Activated naive CD4-positive, alpha-beta T cell treated with anti-CD3 and anti-CD28 coated beads for 36 hours (primary cell): ENCODE measurements at places on chromosomes 16 and 17. TPM values are rescaled to one million over a fixed set of nuclear protein-coding genes. Genes with fewer than 3 reads are reported as not detected.

DNA sequence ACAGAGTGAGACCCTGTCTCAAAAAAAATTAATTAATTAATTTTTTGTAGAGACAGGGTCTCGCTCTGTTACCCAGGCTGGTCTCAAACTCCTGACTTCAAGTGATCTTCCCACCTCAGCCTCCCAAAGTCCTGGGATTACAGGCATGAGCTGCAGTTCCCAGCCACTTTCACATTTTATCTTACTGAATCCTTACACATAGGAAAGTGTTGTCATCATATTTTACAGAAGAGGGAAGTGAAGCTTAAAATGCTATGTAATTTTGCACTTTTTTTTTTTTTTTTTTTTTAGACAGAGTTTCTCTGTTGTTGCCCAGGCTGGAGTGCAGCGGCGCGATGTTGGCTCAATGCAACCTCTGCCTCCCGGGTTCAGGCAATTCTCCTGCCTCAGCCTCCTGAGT lies 21.1 kb upstream of the ZNF629 start:
- H3K27me3 ChIP-seq = no peaks in the 10 kb centered on the region
- no peak for DNase-seq
- H3K36me3 ChIP-seq = no peaks in the 10 kb centered on the region
- peaks cover 19% of the 10 kb centered on the region for H3K4me1 ChIP-seq

DNA sequence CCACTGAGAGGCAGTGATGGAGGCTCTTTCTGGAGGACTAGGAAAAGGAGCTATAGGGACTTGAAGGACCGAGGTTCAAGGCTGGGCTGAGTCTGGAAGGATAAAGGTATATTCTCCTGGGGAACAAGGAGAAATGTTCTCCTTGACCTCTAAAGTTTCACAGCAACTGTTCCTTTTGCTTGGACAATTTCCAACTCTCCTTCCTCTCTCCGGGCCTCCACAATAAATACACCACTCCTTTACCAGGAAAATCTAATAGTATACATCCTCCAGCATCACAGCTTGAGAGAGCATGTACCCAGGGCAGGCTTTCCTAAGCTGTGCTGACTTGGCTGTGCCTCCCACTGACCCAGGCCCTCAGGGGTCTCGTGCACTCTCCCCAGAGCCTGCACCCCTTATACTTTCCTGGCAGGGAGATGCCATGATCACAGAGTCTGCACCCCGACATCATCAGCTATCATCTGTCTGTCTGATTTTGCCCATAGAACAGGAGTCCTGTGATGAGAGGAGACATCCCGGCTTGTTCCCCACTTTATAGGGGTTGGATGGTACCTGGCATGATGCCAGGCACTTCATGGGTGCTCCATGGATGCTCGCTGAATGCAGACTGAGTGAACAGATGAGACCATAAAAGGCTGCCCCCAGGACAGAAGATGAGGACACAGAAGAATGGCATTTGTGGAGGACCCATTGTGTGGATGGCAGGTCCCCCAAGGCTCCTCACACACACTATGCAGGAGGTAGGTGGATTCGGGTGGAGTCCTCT lies 582.6 kb upstream of the CDH5 start:
- no peaks in the 10 kb centered on the region for H3K36me3 ChIP-seq
- no peaks in the 10 kb centered on the region for H3K27me3 ChIP-seq
- H3K4me3 ChIP-seq = no peak overlapping the region
- H3K4me1 ChIP-seq = no peaks in the 10 kb centered on the region

CTRB1 gene
- not detected for total RNA-seq

PPP1R27 gene
- total RNA-seq = not detected

PKMYT1 gene
- total RNA-seq = 136 TPM

DNA sequence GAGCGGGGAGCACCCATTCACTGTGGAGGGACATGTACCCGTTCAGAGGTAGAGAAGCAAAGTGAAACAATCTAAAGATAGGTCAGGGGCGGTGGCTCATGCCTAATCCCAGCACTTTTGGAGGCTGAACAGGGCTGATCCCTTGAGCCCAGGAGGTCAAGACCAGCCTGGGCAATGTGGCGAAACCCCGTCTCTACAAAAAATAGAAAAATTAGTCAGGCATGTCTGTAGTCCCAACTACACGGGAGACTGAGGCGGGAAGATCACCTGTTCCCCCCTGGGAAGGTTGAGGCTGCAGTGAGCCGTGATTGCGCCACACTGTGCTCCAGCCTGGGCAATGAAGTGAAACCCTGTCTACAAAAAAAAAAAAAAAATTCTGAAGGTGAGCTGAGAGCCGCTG lies 21.7 kb downstream of the MYL4 start:
- no peak for DNase-seq
- H3K27me3 ChIP-seq = peaks cover 3% of the 10 kb centered on the region
- no peak overlapping the region for H3K4me3 ChIP-seq

DNA sequence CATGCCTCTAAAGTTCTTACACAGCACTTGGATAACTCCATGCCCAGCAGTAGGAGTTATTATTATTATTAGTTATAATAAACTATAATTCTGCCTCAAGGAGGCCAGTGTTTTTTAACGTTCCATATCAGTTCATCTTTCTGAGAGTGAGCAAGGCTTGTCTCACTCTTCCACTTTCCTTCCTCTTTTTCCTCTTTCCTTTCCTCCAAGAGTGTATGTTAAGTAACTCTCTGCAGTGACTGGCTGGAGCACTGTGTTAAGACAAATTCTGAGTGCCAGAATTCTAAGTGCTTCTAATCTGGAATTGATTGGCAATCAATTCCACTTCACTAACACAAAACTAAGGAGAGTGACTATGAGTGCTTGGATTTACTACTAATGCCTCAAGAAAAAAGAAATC lies 16.4 kb downstream of the CLEC19A start:
- H3K36me3 ChIP-seq = no peaks in the 10 kb centered on the region
- H3K4me3 ChIP-seq = no peak overlapping the region
- no peak for DNase-seq
- H3K27ac ChIP-seq = no peak overlapping the region
- H3K4me1 ChIP-seq = no peaks in the 10 kb centered on the region
- peaks cover 4% of the 10 kb centered on the region for H3K27me3 ChIP-seq

GRCh38 chr17:64202683-64203344 lies 60.2 kb downstream of the TEX2 start:
- no peaks in the 10 kb centered on the region for H3K27me3 ChIP-seq
- peaks cover 34% of the 10 kb centered on the region for H3K4me1 ChIP-seq
- H3K36me3 ChIP-seq = peaks cover 2% of the 10 kb centered on the region
- DNase-seq = no peak
- no peak overlapping the region for H3K27ac ChIP-seq

DNA sequence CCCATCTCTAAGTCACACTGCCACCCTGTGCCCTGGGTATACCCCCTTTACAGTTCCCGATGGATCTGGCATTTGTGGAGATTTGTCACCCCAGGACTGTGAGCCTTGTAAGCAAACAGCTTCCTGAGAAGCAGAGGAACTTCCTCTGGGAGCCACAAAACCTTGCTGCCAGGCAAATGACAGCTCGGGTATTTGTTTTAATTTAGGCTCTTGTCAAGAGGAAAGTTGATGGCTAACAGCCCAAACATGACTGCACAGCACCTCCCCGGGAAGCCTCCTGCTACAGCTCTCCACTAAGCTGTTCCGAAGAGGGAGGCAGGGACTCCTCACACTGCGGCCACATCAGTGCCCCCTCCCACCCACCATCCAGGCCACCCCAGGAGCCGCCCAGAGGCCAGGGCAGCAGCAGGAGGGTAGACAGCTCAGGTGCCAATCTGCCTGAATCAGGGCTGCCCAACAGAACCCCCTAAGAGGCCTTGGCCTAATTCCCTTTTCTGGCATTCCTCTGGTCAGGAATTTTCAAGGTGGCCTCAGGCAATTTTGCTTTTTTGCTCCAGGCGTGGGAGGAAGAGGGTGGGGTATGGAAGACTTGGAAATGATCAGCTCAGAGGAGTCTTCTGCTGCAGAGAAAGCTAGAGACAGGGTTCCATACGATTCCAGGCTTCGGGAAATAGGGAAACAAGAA lies 2.6 kb downstream of the ABR start:
- no peak for DNase-seq
- H3K27me3 ChIP-seq = no peaks in the 10 kb centered on the region
- H3K36me3 ChIP-seq = no peaks in the 10 kb centered on the region
- no peak overlapping the region for H3K27ac ChIP-seq
- H3K4me1 ChIP-seq = peaks cover 4% of the 10 kb centered on the region
